ENCODE measurements at places on chromosomes 6 and 20. TPM values are rescaled to one million over a fixed set of nuclear protein-coding genes. Genes with fewer than 3 reads are reported as not detected.

Gene C20orf96
- total RNA-seq: 1.6 TPM

Gene ZBTB12
- total RNA-seq: 2.2 TPM

Gene MAP7
- total RNA-seq: 32.5 TPM

Gene LY86
- total RNA-seq: not detected

Gene TNFRSF6B
- total RNA-seq: 1.6 TPM

Gene CFB
- total RNA-seq: not detected

Gene OTOR
- total RNA-seq: not detected

Gene PRDM13
- 2.6 TPM for total RNA-seq

Gene ACSS1
- 10.0 TPM for total RNA-seq

Gene EYS
- total RNA-seq: 0.03 TPM

Gene TBX18
- 13.4 TPM for total RNA-seq

Gene BPIFB4
- total RNA-seq: not detected

DNA sequence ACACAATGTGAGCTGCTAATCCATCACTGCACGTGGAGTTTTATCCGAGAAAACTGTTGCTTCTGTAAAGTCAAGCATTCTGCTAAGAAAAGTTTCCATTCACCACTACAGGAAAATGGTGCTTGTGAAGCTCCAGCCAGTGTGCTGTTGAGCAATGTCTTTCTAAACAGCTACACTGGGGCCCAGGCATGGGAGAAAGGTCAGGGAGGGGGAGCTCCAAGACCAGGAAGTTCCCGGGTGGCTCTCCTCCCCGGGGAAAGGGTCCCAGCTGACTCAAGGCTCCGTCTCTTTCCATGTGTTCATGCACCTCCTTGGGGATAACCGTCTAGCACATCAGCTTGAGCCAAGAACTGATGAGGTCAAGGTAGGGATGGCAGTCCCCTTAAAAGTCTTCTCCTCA lies 20.5 kb downstream of the RPP40 start:
- DNase-seq: no peak

GRCh38 chr6:53172468-53172803 lies 23.8 kb upstream of the GCM1 start:
- DNase-seq: no peak

DNA sequence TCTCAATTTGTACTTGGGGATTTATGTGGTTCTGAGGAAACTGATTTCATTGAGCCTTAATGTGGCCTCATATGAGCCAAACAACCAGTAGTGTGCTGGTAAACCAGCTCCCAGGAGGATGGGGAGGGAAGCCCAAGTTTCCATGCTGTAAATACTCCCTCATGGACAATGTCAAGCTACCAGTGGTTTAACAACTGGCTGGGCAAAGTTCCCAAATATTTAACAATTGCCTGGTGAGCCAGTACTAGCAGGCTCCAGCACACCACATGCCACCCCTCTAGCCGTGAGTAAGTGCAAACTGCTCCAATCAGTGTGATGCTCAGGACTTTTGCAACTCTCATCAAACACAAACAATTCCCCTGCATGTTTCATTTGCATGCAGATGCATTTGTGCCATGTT lies 19.2 kb upstream of the CDKN1A start:
- DNase-seq: no peak

DNA sequence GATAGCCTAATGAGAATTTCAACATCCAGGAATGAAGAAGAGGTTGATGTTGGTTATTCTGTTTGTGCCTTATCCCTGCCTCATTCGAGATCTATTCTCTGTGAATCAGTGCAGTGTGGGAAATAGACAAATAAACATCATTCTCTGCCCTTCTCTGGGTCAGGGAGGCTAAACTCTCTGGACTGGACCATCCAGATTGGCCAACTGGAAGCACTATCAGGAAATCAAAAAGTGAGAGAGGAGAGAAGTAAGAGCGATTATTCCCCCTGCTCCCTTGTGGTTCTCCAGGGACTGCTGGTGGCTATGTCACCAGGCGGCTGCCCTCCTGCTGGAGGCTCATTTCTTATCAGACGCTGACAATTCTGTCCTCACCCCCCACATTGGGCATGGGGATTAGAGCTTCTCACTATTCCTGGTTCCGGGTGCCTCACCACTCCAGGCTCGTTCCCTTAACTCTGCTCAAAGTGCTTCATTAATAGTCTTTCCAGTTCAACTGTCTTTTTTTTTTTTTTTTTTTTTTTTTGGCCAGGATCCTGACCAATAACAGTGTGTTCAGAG lies 201.7 kb upstream of the RREB1 start:
- no peak for DNase-seq

DNA sequence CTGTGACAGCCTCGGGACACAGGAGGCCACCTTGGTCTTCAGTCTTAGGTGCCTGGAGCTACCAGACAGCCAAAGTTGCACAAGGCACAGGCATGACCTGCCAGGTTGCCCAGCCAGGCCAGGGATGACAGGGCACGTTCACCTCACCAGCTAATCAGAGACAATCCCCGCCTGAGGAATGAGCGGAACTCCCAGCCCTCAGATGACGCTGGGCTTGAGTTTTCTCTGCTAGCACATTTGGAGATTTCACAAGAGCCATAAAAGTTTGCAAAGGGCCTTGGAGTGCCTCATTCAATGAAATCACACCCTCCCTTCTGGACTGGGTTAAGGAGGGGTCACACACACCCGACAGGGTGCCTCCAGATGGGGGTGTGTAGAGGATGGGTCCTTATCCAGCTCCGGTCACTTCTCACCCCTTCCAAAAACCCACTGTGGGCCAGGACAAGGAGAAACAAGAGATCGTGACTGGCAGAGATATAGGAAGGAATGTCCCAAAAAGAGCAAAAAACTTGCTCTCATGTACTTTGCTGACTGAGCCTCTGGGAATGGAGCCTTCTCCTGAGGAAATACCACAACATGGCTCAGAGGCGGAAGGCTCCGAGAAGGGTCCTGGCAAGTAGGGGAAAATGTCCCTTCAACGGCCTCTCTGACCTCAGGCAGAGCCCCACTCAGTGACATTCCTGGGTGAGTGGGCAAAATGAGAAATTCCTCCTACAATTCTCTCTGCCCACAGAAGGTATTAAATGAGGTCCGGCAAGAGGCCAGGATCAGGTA lies 121.6 kb downstream of the ISM1 start:
- DNase-seq: no peak

DNA sequence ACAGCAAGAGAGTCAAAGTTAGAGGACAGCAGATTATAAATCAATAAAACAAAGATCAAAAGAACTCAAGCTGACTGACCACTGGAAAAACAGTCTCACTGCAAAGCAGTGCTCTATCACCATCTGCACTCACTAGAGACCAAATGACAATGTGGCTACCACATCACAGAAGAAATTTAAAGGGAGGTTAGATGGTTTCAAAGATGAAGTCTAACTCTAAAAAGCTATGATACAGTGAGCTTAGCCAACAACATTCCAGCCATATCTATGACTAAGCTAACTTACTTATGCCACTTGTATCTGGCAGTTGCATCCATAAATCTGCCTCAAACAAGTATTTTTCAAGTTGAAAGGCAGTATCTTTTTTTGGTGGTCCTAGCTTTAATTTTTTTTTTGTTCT lies 68.6 kb downstream of the ARHGAP18 start:
- no peak for DNase-seq

DNA sequence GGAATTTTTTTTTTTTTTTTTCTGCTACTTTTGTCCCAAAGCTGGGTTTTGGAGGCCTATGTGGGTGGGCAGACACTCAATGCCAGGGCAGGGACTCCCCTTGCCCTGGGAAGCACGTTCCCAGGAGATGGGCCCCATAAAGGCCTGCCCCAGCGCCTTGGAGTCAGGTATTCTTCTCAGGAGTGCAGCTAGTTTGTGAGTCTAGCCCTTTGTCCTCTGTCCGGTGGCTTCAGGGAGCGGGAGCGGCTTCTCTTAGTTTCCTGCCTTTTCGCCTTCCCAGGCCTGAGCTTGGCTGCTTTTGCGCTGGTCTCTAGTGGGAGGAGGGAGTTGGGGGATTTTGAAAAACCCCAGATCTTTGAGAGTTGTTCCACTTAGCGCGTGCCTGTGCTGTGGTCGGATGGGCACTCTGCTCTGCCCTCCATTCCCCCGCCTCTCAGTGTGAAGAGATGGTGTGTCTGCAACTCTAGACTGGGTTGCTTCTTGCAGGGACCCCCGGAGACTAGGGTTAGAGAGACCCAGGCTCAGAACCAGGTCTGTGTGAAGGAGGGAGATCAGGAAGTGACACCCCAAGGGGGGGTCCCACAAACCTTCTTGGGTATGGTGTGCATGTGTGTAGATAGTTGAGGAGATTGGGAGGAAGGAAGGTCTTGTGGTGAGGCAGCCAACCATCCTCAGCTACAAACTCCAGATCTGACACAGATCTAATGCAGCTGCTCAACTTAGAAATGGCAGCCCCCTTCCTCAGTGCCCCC lies 1.3 kb downstream of the PLCG1 start:
- DNase-seq: peak; percentile 20

- no peak for DNase-seq
These were observed 154.8 kb downstream of the TMEM242 start for GRCh38 chr6:157168471-157168870.

GRCh38 chr6:149963462-149964307 lies at the start of gene ULBP1:
ULBP1 (plus strand) TSS chr6:149963943; CDS start chr6:149964050, 107 bp downstream.
- no peak for DNase-seq

DNA sequence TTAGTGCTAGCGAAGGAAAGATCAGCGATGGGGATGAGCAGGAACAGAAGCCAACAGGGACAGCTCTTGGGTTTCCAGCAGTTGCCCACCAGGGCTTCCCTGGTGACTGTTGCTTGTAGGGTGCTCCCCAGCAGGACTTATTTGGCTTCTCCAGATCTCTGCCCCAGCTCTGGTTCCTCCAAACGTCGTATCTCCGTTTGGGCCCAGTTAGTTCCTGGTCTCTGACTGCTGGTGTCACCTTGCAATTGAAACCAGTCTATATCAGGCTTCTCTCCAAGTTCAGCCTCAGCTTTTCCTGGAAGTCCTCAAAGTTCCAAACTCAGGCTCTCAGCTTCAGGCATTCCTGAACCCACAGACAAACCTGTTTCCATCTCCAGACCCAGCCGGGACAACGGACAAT lies 70.8 kb upstream of the NXT1 start:
- no peak for DNase-seq

DNA sequence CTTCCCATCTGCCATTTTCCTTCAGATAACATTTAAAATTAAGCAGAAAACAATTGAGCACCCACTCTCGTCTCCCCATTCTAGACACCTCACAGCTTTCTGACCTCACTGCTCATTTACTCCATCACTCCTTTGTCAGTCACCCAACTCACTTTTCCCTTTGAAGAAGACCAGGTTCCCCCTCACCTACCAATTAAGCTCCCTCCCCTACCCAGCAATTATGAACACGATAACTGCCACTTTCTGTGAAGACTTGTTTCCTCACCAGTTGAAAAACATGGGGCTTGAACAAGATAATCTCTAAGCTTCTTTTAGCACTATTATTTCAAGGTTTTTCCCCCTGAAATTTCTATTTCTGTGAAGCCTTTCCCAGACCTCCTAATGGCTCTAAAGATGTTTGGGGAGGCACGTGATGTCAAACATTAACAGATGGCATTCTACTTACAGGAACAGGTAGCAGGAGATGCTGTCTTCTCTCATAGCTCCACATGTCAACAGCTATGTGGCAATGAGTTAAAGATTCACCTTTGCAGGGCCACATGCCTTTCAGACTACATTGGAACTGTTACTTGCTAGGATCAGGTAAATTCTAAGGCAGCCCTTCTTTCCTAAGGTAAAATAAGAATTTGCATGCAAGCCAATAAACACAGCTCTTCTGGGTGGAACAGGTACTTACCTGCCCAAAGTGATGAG lies 24.8 kb upstream of the SLA2 start:
- DNase-seq: no peak

DNA sequence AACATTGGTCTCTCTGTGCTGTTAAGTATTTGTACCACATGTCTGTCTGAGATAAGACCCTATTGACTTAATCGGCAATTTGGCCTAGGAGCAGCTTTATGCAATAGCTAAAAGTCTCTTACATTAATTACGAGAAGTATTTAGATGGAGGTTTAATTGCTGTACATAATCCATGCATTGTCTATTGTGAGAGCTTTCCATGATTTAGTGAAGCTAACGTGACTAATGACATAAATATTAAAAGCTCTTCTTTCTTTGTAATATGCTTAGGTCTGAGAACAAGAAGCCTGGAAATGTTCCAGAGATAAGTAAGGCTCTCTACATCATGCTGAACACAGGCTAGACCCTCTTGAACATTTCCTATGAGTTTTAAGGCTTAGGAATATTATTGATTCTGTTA lies 32.7 kb upstream of the FAM83B start:
- DNase-seq: no peak

- DNase-seq: no peak
These were observed 905 bp downstream of the PPARD start for GRCh38 chr6:35343092-35343834.

DNA sequence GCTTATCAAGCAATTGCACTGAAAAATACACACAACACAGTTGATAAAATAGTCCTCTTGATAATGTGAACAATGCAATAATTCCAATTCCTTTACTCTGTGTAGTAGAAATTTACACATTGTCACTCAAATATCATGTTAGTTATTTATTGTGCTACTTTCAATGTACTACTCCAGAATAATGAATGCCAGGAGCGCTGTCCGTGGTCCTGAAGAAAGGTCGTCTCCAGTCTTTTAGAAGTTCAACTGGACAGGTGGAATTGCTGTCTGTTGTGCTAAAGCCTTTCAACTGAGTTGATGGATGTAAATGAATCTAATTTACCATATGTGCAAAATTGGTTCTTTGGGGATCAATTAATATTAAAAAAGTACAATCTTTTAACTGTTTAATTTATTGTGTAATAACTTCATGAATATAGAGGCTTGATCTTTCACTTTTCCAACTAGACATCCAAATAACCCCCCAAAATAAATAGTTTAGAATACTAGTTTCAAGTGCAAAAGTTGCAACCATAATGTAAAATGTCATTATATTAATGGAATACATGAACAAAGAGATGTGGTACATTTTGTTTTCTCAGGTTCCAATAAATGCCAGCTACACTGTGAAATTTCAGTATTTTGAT lies 3.2 kb downstream of the GRIK2 start:
- DNase-seq: peak; percentile 58

GRCh38 chr6:70905742-70906141 lies 51.1 kb downstream of the B3GAT2 start:
- no peak for DNase-seq

GRCh38 chr6:55438203-55438602 lies 110.9 kb downstream of the GFRAL start:
- DNase-seq: no peak

Measured in SK-MEL-5 (cell line).